ENCODE measurements at places on chromosomes 1 and 21.
A peak's percentile ranks its signal among the peaks of the same experiment; 100 is the strongest.

DNA sequence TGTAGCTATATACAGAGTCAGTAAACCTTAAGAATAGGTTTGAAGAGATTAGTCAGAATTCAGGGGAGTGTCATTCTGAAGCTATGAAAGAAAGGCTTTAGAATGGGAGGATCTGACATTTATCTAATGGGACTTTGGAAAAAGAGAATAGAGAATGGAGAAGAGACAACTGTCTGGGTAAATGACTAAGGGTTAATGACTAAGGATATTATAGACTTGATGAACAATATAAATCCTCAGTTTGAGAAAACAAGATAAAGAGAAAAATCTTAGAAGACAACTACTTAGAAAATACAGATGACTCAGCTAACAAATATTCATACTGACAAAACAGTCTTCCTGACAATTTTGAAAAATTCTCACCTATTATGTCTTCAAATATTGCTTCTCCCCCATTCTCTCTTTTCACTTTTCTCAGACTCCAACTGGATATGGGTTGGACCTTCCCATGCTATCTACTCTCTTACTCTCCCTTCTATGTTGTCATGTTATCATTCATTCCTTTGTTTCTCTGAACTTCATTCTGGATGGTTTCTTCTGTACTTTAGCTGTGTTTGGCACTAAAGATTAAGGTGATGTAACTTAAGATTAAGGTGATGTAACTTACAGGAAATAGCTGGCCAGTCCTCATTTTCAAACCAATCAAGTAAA, 20.4 kb downstream of the SLC16A1 start:
- DNase-seq: peak; percentile 53

DNA sequence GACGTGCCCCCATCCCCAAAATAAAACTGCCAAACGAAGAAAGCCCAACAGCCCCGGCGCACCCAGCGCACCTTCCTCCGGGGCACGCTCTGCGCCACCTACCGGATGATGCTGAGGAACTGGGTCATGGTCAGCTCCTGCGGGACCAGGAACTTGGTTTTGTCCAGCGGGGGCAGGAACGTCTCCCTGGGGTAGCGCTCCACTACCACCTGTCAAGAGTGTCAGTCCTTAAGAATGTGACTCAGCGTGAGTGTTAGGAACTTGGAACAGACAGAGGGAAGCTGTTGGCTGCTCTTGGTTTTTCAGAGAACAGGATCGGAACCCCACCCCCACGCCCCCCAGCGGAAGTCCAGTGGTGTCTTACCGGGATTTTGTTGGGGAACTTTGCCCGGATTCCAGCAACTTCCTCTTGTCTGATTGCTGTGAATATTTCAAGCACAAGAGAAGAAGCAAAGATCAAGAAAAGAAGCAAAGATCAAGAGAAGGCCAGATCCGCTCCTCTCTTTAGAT, 431 bp downstream of the MAP1LC3C start:
- DNase-seq: peak; percentile 89

DNA sequence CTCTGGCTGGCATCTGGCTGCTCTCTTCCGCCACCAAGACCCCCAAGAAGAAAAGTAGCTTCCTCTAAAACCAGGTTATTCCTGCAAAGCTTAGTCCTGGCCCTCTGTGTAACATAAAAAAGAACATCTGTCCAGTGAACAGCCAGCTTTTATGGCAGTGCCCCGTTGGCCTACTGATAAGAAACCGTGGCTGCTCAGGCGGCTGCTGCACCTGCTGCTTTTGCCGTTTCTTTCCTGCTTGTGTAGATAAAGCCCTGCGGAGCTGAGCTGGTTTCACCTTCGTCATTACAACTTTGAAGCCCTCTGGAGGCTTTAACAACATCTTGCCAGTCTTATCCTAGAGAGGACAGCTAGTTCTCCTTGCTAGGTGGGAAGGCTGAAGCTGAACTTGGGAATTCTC, 20.5 kb downstream of the ELAPOR1 start:
- no peak for DNase-seq

- DNase-seq: no peak
These were observed 47.2 kb downstream of the GALNT2 start for GRCh38 chr1:230114237-230114651.

- peak; percentile 82 for DNase-seq
These were observed 58.4 kb upstream of the CACNA1E start for GRCh38 chr1:181424786-181425403.

GRCh38 chr1:41558761-41559171, 74.3 kb upstream of the EDN2 start:
- no peak for DNase-seq

- no peak for DNase-seq
These were observed 123.4 kb downstream of the SDCCAG8 start for GRCh38 chr1:243379208-243379607.

DNA sequence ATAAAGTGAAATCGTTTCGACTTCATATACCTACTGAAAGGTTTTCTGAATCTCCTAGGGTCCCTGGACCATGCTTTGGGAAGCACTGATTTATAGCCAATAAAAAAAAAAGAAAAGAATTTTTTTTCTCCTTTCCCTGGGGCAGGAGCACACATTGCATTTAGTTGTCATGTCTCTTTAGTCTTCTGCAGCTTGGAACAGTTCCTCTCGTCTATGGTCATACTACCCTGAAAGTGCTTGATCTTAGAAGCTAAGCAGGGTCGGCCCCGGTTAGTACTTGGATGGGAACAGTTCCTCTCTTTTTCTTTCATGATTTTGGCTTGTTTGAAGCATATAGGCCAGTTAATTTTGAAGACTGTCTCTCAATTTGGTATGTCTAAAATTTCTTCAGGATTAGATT, 3.7 kb upstream of the SERPINC1 start:
- DNase-seq: no peak

DNA sequence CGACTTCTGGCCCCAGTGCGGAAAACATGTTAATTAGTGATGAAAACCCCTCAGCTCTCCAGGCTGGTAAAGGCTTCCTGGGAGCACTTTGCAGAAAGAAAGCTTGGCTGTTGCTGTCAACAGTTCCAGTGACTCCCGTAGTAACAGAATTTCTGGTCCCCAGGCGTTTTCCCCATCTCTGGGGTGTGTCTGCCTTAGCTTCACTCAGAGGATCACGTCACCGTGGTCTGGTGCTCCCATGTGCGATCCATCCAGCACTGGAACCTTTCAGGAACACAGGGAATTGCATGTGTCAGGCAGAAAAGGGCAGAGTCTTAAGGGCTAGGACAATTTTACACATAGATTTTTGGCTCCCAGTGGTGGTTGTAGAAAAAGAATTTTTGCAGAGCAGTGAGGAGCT, 470.4 kb upstream of the USP24 start:
- no peak for DNase-seq
